ENCODE measurements at places on chromosomes 1 and 21.

GRCh38 chr1:38929476-38929875 lies 12.2 kb downstream of the RHBDL2 start:
- no peak for DNase-seq

- peak; percentile 66 for DNase-seq
Observed at GRCh38 chr21:34582506-34583150, 32.3 kb downstream of the RCAN1 start.

DNA sequence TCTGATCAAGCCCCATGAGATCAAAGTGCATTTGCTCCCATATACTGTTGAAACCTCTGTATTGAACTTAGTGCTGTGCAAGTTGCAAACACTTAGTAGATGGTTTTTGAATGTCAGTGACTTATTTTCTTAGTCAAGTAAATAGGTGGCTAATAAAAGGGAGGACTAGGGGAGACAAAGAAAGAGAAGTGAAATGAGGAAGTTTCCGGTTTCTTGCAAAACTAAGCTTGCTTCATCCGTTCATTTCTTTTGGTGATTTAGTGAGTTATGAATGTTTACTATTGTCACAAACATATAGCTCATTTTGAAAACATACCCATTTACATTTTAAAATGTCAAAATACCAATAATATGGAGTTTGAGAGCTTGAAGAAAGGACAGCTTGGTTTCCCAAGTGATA lies 23.0 kb downstream of the ADAMTS5 start:
- DNase-seq, result peak; percentile 88

DNA sequence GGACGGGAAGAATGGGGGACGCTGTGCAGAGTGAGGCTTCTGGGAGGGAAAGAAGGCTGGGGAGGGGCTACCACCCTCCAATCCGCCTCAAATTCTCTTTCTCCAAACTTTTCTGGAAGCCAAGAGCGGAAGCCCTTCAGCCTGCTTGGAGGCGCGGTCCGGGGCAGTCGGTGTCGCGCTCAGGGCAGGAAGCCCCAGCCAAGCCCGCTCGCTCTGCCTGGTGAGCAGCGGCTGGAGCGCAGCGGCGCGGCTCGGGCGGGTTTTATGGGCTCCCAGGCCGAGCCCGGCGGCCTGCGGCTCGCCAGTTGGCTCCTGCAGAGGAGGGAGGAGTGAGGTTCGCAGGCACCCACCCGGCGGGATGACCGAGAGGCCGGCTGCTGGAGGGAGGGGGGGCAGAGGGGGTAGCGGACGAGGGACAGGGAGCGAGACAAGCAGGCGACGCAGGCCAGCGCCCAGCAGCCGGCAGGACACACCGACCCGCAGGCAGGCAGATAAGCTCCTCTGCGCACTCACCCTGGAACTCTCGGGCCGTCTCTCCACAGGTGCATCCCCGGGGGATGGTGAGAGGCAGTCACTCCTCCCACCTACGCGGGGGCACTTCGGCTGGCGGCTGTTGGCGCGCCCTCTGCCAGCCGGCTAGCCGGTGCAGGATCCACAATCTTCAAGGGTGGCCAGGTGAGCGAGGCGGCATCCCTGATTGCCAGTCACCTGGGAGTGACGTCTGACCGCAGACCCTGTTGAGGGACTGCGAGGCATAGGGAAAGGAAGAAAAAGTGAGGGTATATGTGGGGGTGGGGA lies at the start of gene AVPR1B:
TSS of gene AVPR1B (minus strand) at position 238 of the 798 bp plus-strand sequence. CDS start 498 bp downstream, outside the sequence.
- no peak for DNase-seq

- DNase-seq, result peak; percentile 20
Observed at GRCh38 chr1:72284348-72285073, 2.2 kb upstream of the NEGR1 start.

- no peak for DNase-seq
Observed at GRCh38 chr1:23126801-23127200, 41.9 kb downstream of the LUZP1 start.

DNA sequence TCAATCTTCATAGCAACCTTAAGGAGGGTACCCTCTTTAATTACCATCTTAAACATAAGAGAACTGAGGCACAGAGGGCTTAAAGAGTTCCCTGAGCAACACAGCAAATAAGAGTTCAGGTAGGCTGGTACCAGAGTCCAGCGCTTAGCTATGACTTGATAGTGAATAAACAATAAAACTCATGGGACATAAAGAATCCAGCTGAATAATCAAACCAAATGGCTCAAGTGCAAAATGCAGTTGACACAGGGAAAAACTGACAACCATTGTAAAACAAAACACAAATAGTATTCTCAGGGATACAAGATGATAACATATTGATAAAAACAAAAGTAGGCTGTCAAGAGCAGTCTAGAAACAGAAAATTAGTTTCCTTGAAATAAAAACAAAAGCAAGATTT lies 176.9 kb upstream of the HMGB4 start:
- DNase-seq, result no peak

- no peak for DNase-seq
Observed at GRCh38 chr1:115184260-115184950, 95.1 kb upstream of the TSPAN2 start.

DNA sequence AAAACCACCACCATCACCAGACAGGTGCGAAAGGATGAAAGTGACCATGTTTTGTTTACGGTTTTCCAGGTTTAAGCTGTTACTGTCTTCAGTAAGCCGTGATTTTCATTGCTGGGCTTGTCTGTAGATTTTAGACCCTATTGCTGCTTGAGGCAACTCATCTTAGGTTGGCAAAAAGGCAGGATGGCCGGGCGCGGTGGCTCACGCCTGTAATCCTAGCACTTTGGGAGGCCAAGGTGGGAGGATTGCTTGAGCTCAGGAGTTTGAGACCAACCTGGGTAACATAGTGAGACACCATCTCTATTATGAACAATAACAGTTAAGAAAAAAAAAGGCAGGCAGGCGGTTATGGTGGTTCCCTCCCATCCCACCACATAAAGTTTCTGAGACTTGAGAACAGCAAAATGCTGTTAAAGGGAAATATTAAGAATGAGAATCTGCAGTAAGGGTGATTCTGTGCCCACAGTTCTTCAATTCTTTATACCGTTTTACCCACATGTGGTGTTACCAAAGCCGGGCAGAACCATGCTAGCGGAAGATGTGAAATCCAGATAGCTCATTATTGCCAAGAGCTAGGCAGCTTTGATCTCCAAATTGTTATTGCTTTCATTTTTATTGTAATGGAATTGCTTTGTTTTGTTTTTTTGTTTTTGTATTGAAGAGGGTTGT lies 34.5 kb upstream of the TDRD10 start:
- DNase-seq, result no peak

DNA sequence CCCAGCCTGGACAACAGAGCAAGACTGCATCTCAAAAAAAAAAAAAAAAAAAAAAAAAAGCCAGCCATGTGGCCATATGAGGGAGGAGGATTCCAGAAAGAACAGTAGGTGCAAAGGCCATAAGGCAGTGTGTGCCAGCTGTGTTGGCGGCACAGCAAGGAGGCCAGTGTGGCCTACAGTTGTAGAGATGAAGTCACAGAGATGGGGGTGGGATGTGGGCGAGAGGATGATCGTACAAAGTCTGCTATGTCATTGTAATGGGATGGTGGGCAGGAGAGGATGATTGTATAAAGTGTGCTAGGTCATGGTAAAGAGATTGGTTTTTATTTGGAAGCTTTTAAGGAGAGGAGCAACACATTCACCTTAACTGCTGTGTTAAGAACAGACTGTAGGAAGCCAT lies 9.8 kb upstream of the CR1 start:
- no peak for DNase-seq

DNA sequence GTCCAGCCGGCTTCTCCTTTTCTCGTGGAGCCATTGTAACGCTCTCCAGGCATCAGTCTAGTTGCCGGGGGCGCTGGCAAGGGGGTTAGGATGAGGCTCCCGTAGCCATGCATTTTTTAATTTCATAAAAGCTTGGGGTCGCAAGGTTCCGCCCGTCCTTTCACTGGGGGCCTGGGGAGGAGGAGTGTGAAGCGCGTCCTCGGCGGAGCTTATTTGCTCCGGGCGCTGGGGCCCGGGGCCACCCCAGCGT lies 1.6 kb downstream of the ADGRL2 start:
- DNase-seq, result no peak

DNA sequence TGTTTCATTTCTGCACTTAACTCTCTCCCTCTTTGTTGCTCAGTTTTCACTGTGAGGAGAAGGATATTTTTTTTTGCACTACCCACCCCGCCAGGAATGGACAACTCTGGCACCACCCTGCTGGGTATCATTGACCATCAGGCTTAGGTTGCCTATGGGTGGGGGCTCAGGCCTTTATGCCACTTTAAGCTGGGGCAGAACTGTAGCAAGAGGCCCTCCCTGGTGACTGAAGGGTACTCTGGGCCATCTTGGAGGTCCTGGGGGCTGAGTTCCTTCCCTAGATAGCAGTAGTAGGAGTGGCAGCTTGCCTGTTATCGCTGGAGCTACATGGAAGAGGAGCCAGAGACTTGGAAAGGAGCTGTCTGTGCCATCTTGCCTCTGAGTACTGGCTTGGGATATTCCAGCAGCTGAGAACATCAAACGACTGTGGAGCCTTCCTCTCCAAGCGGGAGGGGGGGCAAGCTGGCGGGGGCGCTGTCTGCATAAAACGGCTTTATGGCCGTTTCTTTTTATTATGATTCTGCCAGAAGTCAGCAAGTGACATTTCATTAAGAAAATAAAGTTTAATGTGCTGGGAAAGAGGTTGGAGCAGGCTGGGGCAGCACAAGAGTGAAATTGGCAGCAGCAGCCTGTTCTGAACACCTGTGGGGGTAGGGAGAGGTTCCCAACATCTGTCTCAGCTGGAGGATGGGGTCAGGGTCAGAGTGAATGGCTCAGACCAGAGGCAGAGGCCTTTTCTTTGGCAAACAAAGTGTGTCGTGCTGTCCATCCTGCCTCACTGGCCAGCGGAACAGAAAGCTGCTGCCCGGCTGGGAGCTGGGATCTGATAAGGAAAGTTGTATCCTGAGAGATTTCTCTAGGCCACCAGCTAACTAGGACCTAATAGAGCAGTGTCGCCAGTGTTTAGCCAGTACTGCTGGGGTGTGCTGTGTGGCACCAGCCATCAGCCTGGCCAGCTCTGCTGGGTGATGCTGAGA lies 32.9 kb downstream of the TMEM53 start:
- DNase-seq, result no peak

GRCh38 chr1:92201973-92202372 lies 15.7 kb upstream of the C1orf146 start:
- DNase-seq, result peak; percentile 90

GRCh38 chr1:99674115-99675064 lies 28.5 kb downstream of the PALMD start:
- DNase-seq, result no peak

DNA sequence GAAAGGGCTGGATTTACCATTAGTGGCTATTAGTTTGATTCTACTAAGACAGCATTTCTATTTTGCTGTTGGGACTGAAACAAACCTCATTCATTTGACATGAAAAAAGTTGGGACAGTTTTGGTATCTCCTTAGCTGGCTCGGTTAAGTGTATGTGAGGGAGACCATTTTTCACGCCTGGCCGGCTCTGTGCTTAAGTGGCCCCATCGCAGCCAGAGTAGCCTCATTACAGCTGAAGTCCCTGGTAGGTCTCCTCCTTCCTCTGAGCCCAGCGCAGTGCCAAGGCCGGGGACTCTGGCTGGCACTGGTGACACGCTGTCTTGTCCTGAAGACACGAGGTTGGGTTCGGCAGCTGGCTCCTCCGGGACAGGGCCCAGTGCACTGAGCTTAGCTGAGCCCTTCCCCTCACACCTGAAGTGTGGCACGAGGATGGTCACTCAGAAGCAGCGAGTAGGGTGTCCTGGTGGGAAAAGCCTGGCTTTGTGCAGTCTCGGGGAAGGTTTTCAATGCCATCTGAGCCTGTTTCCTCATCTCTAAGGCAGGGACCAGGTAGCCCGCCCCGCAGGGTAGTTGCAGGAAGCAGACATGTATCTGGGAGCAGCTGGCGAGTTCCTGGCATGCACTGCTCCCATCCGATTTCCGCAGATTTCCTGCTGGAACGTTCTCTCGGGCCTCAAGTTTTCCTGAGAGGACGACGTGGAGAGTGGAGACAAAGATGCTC lies 196.5 kb downstream of the DYRK1A start:
- no peak for DNase-seq

DNA sequence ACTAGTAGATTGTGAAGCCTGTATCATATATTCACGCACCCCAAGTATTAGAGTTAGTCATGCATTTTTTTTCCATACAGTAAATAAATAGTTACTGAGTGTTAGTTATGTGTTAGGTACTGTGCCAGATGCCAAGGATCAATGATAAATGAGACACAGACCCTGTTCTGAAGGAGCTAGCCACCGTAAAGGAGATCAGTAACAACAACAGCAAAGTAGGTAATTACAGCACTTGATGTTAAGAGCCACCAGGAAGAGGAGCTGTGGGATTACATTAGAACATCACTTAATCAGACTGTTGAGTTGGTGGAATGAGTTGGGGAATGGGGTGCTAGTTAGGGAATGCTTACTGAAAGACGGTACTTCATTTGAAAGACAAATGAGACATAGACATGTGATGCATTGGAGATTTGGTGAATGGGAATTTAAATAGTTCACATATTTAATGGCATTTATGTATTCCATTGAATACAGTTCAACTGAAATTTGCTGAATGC lies 21.0 kb downstream of the PRKAA2 start:
- DNase-seq, result no peak

DNA sequence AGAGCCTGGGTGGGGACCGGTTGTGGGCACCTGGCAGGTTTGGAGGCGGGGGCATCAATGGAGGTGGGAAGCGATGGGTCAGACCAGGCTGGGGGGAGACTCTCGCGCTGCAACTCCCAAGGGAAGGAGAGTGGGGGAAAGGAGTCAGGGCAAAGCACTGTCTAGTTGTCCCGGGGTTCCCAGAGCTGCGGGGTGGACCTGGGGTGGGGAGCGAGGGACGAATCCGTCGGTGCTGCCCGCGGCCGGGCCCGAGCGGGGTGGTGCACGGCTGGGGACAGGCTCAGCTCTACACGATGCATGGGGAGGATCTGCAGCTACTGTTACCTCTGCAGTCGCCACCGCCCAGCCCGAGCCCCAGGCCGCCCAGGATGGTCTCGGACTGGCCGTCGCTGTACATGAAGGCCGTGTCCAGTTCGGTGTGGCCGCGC lies 427 bp downstream of the AKR7A2 start:
- DNase-seq, result no peak

DNA sequence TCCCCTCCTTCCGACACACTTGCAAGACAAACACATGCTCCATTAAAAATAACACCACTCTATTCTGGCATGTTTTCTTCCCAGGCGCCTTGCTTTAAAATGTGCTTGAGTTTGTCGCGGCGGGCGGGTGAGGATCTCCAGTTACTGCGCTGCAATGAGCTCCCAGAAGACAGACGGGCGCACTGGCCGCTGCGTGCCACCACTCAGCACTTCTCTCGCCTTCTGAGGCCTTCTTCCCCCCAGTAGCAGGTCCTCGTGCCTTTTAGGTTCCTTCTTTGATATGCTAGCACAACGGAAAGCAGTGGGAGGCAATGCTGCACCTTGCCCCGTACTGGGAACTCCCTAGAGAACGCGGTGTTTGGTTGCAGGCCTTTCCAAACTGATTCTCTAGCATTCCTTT lies 279.5 kb upstream of the NR5A2 start:
- no peak for DNase-seq

GRCh38 chr21:42836767-42837301 lies 42.5 kb downstream of the WDR4 start:
- DNase-seq, result no peak
